ENCODE measurements at places on chromosomes 4 and X.

DNA sequence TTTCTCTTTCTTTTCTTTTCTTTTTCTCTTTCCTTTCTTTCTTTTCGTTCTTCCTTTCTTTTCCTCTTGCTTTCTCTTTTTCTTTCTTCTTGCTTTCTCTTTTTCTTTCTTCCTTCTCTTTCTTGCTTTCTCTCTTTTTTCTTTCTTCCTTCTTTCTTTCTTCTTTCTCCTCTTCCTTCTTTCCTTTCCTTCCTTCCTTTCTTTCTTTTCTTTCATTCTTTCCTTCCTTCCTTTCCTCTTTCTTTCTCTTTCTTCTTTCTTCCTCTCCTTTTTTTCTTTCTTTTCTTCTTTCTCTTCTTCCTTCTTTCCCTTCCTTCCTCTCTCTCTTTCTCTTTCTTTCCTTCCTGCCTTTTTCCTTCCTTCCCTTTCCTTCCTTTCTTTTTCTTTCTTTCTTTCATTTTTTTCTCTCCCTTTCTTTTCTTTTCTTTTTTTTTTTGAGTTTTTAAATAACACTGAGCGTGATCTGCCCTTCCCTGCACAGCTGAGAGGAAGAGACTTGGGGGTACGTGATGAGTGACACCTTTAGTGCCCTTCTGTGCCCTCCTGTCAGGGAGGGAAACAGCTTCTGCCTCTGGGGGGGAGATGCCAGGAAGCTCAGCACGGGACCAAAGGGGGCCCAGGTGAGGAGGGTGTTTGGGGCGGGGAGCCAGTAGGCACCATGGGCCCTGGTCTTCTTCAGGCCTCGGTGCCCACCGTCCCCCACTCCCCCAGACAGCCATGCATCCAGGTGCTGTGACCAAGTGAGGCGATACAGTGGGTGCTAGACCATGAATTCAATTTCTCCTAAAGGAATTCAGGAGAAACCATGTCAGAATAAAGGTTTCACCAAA is 36.6 kb upstream of the CDKN2AIP start:
- no peak for DNase-seq

- no peak for DNase-seq
These were observed 35.4 kb upstream of the SPON2 start for GRCh38 chr4:1207603-1208265.

- DNase-seq: no peak
These were observed 16.8 kb downstream of the ANXA5 start for GRCh38 chr4:121679951-121680350.

DNA sequence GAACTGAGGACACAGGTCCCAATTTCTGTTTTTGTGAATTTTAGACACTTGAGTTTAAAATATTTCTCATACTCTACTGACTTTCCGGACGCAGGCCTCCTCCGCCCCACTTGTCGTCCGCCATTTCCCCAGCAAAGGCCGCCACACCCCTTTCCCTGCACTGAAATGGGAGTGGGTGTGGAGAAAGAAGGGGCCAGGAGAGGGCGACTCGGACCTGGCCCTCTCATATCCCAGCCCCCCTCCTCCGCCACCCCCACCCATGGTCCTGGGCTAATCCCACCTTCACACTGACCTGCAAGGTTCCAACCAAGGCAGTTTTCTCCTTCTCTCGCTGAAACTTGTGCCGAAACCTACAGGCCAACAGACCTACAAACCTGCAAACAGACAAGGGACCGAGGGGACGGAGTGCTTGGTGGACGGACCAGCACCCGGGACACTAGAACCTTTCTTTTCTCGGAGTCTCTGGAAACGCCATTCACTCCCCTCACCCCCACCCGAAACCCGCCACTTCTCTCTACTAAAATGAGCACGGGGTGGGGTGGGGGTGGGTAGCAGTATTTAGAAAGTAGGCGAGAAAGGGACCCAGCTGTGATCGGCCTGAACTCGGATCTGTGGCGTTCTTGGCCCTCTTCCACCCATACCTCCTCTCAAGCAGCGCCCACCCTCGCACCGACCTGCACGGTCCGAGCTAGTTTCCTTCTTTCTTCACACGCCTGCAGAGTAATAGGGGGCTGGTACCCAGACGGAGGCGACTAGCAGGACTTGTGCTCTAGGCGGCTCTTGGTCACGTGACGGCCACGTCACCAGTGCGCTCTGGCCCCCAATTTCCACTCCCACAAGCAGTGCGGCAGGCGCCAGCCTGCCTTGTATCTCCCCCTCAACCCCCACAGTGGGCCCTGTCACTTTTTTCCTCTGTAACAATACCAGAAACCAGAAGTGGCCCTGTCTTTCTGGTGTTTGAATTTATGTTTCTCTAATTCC is at the start of gene ARMCX6:
ARMCX6 (minus strand) TSS at position 790 of the 981 bp plus-strand sequence. CDS start 1,380 bp downstream, outside the sequence.
- DNase-seq: peak; percentile 43

DNA sequence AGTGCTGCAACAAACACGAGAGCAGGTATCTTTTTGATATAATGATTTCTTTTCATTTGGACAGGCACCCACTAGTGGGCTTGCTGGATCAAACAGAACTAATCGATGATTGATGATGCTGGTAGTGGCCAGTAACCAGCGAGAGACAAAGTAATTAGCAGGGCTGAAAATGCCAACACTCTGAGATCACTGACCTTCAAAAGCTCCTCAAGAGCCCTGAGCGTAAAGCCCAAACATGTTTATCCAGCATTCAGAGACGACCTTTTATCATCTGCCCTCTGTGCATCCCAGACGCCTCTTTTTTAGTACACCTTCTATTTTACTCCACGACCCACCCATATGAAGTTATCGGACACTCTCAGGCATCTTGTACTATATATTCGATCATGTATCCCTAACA is 186.2 kb downstream of the PRDM5 start:
- no peak for DNase-seq

DNA sequence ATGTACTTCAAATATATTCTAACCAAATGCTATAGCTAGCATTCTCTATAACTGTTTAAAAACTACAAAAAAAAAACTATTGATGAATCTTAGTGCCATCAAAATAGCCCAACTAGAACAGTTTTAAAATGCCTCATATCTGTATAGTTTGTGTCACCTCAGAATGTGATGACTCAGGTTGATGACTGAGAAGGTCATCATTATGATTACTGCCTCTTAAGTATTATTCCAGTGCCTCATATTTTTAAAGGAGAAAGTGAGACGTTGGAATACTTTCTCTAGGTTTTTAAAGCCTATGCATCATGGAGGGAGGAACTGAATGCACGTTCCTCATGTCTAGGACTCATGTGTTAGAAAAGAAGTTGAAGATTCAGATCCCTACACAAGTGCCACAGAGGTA is 88.2 kb downstream of the TMA16 start:
- DNase-seq: no peak

GRCh38 chrX:43664258-43664657 is 8.2 kb downstream of the MAOA start:
- no peak for DNase-seq

GRCh38 chr4:6334203-6334887 is 64.7 kb downstream of the WFS1 start:
- no peak for DNase-seq

GRCh38 chr4:44544158-44544557 is 95.5 kb upstream of the KCTD8 start:
- no peak for DNase-seq

DNA sequence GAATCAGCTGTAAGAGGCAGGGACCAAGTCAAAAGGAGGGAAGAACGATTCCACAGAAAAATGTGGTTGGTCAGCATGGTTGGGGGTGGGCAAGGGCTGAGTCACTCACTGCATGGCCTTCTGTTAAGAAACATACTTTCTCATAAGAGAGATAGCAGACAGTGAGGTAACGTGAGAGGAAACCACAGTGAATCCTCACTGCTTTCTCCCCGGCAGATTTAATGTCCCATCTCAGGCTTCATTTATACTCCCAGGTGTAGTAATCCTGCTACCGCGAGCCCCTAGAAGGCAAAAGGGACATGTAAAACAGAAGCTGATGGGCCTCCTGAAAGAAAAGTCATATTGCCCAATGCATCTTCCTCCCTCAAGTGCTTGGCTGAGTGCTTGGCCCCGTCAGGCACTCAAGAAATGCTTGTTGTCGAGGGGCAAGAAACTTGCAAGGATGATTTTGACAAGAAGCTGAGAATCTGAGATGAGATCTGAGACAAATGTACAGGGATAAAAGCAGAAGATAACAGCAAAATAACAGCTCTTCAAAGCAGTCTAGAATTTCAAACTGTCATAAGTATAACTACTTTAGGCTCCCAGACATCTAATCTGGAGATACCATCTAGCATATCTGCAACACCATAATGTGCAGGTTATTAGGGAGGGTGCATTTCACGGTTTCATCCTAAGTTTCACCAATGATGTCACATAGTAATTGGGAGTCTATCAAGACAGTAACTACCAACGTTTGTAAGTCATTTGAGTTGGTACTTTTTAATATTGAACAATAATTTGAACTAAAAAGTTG is 40.2 kb downstream of the SH3KBP1 start:
- DNase-seq: no peak

DNA sequence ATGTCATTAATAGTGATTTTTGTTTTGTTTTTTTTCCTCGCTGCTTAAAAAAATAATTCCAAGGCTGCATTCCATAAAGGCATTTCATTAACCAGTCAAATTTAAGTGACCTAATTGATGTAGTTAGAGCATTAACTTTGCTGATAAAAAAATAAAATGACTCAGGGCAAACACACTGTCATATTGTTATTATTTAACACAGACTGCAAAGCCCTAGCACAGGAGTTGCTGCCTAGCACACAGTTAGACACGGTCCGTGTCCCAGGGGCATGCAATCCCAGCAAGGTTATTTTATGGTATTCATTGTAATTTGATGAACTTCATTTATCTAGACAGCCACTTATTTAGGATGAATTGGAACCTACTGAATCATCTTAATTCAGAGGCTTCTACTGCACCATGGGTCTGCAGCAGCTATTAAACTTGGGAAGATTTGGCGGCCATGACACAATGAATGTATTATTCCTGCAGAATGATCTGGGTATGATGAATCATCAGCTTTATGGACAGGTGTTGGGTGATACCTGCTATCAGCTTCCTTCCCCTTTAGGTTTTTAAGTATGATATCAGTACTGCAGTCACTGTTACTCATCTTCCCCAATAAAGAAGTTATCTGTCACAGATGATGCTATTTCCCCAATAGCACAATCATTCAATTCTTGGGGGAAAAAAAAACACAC is 182.7 kb downstream of the PPARGC1A start:
- no peak for DNase-seq
